ENCODE measurements at places on chromosomes 16 and 17.

GRCh38 chr17:64784353-64785010, 122.4 kb upstream of the SMURF2 start:
- no peak for DNase-seq

GRCh38 chr16:65688301-65688700, 566.4 kb upstream of the CDH11 start:
- DNase-seq: no peak

GRCh38 chr16:88886845-88887521, 20.5 kb upstream of the PABPN1L start:
- DNase-seq: peak; percentile 26

- no peak for DNase-seq
These were observed 277.2 kb upstream of the TBX2 start for GRCh38 chr17:61122326-61122913.

GRCh38 chr16:12079412-12079965, 103.0 kb downstream of the SNX29 start:
- peak; percentile 15 for DNase-seq

- DNase-seq: peak; percentile 22
These were observed 329 bp downstream of the SMARCD2 start for GRCh38 chr17:63842173-63842539.

DNA sequence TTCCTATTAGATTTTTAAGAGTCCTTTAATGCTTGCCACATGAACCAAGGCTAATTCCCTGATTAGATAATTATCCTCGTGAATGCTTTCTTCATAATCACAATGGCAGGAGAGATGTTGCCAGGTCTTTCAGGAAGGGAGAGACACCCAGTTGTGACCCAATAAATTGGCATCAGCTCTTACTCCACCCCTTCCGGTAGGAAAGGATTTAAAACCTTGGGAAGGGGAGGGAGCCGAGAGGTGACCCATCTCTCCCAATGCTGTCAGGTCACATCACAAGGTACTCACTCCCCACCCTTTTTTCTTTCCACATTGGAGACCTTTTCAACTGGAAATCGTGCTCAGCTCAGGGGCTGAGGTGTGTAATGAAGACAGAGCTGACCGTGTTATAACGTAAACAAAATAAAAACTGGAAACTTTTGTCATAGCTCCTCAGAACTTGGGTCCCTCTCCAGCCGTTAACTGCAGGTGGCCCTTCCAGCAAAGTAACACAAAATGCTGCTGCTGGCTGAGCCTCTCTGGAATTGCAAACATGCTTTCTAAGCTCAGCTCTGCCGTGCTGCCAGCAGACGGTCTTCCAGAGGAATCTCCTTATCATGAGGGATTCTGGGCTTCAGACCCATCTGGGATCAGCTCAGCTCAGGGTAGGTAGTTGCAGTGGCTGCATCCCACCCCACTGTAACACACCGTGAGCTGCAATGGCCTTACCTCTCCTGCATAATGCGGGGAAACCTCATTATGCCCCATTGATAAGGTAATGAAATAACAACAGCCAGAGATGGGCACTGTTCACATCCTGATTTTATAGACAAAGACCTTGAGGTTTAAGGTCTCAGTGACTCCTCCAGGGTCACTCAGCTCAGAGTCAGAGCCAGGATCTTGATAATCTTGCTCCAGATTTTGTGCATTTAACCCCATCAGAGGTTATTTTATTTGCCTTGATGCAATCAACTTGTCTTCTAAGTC, 15.6 kb downstream of the TMEM100 start:
- no peak for DNase-seq

GRCh38 chr17:76701471-76701967, 9.2 kb downstream of the MXRA7 start:
- DNase-seq: no peak

- DNase-seq: peak; percentile 80
These were observed at the start of gene ACSF3 for GRCh38 chr16:89093602-89094251. TSS of gene ACSF3 (plus strand) at chr16:89093852. CDS start at chr16:89100682, 6,830 bp downstream.

DNA sequence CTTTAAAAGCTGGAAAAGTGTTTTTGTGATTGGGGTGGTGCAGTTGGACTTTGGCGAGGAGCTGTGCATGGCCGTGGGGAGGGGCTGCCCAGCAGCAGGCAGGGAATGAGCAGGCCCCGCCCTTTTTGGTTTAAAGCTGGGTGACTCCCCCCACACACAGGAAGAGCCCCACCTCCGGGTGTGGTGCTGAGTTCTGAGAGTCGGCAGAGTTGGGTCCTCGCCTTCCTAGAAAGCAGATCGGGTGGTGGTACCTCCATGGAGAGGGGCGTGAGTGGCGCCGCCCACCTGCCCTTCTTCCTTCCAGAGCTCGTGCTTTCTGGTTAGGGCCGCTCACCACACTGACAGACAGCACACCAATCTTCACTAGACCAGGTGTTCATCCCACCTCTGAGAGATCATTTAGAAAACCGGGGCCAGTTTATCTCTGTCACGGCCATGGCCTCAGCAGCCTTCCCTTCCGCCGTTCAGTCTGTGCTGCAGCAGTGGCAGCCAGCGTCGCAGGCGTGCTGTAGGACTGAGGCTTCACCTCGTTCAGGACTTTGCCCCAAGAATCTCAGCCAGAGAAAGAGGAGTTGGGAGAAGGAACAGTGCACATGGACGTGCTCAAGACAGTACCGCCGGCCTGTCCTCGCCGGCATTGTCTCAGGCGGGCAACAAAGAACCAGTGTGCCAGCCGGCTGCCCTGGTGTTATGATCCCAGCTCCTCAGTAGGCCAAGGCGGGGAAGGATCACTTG, 144.0 kb upstream of the CHMP6 start:
- peak; percentile 31 for DNase-seq

- no peak for DNase-seq
These were observed 62.3 kb downstream of the PHKB start for GRCh38 chr16:47523342-47524006.

- no peak for DNase-seq
These were observed 14.0 kb upstream of the RFWD3 start for GRCh38 chr16:74680681-74681080.

- DNase-seq: no peak
These were observed 123.7 kb upstream of the AXIN2 start for GRCh38 chr17:65685110-65685509.

DNA sequence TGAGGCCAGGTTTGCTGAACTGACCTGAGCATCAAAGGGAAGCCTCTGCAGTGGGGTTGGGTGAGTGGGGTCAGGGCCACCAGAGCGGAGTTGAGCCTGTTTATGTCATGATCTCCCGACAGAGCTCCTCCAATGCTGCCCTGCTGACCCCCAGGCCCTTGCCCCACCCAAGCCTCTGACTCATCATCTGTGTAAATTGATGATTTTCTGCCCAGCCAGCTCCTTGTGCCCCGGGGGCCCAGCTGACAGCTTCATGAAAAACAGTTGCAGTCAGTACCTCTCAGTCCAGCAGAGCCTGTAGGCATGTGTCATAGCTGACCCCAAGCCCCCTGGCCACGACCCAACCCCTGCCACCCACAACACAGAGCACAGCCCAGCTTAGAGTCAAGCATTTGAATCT, 134.9 kb downstream of the CCT6B start:
- no peak for DNase-seq

DNA sequence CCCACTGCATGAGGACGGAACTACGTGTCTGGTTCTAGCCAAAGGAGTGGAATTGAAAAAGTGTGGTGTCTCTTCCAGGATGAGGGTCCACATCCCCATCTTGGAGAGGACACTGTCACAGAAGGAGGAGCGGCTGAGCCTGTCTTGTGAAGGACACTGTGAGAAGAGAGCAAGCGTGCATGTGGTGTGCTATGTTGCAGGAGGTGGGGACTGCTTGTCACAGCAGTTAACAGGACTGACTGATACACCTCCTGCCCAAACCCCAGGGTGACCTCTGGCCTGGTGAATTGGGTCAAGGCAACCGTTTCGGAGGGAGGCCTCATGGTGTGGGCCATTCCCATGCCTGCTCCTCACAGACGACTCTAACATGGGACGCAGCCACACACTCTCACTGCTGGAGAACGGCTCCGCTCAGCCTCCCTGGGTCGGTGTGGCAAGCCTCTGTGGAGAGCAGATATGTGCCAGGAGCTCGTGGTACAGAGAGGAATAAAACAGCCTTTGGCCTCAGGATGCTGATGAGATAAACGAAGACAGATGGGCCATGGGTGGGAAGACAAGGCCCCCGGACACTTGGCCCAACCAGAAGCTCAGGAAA, 56.4 kb upstream of the RBFOX3 start:
- DNase-seq: no peak

GRCh38 chr17:77354670-77355455, 214.1 kb downstream of the SEC14L1 start:
- peak; percentile 88 for DNase-seq

- DNase-seq: no peak
These were observed 49.2 kb downstream of the CRISPLD2 start for GRCh38 chr16:84868829-84869472.

- no peak for DNase-seq
These were observed 269.9 kb downstream of the SHISA9 start for GRCh38 chr16:13171313-13171712.

DNA sequence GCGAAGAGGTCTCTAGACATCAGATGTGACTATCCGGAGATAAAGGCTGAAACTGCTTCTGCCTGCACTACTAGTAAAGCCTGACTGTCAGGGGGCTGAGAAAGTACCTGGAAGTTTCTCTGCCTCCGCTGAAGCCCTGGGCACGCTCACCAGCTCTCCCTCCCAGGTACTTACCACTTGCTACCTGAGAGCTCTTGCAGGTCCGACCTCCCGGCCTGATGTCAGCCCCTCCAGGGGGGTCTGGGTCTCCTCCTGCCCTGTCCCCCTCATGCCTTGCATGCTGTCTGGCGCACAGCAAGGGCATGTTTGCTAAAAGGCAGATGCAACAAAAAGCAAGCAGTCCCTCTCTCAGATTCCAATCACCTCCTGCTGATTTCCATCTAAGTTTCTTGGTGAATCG, 17.4 kb downstream of the ZDHHC7 start:
- DNase-seq: no peak

DNA sequence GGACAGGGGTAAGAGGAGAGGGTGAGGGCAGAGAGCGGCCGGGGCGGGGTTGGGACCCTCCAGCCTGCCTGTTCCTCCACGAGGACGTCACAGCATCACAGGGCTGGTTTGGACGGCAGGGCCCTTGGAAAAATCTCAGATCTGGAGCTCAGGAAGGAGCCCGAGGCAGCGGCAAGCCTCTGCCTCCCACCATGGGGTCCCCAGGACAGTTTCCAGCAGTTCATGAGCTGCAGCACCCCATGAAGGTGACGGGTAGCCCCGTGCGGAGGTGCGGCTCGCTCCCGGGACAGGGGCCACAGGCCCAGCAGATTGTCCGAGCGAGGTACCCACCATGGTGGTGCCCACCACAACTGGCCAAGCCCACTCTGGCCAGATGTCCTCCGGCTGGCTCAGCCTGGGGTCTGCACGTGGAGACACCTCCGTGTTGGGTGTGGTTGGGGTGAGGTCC, 21.3 kb downstream of the TPSD1 start:
- DNase-seq: no peak

DNA sequence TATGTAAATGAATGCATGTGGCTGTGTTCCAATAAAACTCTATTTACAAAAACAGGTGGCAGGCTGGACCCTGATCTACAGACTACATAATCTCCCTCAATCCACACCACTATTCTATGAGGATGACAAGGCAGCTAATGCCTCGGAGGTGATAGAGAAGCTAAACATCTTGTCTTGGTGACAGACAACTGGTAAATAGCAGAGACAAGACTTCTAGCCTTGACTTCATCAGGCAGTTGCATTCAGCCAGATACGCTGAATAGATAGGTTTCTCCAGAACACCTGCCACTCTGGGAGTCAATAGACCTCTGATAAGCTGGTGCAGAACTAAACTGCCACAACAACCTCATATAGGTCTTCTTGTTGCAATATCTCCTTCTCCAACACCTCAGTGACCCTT, 3.3 kb downstream of the ATPAF2 start:
- DNase-seq: no peak

- no peak for DNase-seq
These were observed 615 bp downstream of the CARMIL2 start for GRCh38 chr16:67645397-67646121.

DNA sequence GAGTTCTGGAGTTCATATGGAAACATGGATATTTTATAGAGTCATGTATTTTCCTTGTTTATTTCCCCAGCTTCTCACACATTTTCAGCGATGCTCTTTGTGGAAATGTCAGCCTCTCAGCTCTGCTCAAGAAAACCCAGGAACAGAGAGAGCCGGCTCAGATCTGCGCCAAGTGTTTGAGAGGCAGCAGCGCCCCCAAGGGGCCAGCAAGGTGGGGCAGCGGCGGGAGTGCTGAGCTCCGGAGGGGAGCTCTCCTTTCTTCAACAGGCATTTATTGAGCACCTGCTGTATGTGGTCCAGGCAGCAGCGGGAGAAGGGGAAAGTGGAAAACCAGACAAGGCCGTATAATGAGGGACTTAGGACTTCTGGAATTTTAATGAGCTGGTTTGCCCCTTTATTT, 421.1 kb upstream of the C16orf82 start:
- no peak for DNase-seq

DNA sequence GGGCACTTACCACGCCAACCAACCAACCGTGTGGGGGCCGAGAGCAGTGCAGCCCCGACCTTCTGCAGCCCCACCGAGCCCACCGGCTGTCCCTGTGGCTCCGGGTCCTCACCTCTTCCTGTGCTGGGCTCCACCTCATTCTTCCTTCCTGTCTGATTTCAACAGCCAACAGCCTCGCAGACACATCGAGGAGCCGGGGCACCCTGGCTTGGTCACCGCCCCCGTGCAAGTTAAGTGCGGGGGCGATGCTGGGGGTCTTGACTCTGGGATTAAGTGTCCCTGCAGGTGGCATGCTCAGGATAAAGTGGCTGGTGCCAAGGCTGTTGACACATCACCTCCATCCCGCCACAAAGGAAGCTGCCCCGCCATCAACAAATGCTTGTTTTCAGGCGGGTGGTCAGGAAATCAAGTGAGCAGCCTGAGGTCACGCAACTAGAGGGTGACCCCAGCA, at the start of gene NLRC3:
NLRC3 (minus strand) TSS at position 102 of the 451 bp plus-strand sequence. CDS start 12,367 bp downstream, outside the sequence.
- DNase-seq: peak; percentile 77

DNA sequence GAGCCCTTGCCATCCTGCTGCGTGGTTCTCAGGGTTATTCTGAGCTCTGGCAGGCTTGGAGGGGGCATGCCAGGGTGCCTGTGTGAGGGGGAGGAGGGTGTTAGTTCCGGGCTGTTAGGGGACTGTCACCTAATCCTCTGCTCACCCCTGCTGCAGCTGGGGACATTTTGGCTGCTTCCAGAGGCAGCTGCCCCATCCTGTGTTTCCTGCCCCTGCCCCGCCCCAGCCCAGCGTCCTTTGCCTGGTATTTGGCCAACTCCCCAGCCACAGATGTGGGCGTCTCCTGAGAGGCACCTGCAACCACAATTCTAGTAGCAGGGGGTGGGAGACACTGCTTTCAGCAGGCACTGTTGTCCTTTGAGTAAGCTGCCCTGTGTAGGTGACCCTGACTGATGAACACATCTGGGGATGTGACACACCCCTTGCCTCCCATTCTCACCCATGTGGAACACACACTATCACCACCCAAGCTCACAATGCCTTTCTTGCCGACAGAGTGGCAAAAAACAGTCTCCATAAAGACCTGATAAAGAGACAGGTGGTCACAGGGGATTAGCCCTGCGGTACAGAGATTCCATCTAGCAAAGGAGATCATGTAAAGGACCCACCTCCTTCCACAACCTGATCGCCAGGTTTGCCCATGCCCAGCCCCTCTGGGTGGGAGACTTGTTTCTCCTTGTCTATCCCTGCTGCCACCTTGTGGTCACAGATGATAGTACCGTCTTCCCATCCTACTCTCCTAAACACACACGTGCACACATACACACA, at the start of gene CHRNE:
CHRNE (minus strand) TSS at position 48 of the 768 bp plus-strand sequence; CDS start at position 13, 35 bp downstream.
- no peak for DNase-seq

- DNase-seq: no peak
These were observed 505.8 kb upstream of the HSBP1 start for GRCh38 chr16:83301971-83302370.

- DNase-seq: no peak
These were observed 24.4 kb downstream of the LAT start for GRCh38 chr16:29009050-29009837.

GRCh38 chr17:64036198-64036922, 15.9 kb upstream of the ICAM2 start:
- DNase-seq: peak; percentile 41
